Esophagus mucosa (tissue), 1 donor: ENCODE measurements at places on chromosomes 7 and 10.
A peak's percentile ranks its signal among the peaks of the same experiment; 100 is the strongest.

- ATAC-seq: no peak
These were observed 18.5 kb downstream of the KIAA1549 start for GRCh38 chr7:138962561-138963270.

- no peak for ATAC-seq
These were observed 252.2 kb downstream of the GALNT17 start for GRCh38 chr7:71384094-71384493.

DNA sequence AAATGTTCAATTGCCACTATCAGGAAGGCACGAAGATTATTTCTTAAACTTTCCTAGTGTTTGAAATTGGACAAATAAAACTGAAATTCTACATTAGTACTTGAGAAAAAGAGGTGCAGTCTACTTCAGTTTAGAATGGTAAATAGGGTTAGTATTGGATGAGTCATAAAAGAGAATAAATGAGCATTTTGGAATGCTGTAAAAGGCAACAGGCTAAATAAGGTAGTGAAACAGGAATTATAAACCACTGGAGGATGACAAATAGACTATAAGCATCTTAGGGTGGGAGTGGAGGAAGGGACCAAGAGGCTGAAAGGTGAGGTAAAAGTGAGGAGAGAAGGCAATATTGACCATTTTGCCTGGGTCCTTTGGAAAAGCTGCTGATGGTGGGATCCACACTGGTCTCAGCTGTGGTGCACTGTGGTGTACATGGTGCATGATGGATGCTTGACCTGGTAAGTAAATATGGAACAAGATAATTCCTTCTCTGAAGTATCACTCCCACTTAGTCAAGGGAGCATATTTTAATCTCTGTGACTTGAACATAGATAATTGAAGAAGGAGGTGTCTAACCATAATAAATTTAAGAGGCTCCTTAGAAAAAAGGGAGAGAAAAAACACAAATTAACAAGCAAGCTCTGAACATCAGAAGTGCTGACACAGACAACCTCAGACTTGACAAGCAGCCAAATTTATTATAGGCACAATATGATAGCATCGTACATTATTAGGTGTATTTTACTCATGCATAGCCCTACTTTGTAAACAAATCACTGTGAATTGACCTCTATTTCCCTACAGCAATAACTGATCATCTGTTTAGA lies 76.4 kb upstream of the SCIN start:
- no peak for ATAC-seq

DNA sequence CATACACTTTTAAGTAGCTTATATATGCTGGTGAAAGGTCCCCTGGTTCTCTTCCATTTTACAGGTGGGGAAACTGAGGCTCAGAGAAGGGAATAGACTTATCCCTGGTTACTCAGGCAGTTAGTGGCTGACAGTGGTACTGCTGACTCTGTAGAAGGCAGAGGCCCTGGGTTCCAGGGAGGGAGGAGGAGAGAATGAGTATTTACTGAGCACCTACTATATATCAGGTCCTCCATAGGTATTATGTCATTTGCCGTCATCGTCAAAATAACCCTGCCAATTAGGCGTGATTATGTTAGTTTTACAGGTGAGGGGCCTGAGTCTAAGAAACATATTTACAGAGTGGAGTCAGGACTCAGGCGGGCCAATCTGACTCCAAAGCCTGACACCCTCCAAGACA lies 13.3 kb upstream of the PALD1 start:
- ATAC-seq: no peak

- no peak for ATAC-seq
These were observed 1019.0 kb downstream of the XPNPEP1 start for GRCh38 chr10:108904163-108904838.

DNA sequence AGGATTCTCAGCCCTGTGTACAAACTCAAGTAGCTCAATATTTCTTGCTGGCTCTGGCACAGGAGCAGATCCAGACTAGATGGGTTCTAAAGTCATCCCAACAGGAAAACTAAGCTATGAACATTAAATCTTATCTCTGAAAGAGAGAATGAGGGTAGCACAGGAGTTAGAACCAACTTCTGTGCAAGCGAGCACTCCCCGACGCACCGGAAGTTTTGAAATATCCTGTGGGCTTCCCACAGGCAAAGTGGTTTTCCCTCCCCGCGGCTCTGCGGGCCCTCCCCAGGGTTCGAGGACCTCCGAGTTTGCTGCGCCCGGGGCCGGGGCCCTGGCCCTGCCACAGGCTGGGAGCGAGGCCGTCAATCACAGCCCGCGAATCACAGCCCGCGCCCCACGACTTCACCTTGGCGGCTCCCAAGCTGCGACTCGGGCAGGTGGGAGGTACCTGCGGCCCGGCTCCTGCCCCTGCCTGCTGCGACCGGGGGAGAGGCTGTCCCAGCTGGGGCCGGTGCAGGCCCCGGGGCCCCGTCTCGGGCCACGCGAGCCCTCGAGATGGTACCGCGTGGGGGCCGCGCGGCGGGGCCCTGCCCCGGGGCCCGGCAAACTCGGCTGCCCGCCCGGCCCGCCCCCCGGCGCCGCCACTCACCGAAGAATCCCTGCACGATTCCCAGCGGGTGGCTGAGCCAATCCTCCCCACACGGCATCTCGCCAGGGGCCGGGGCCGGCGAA lies 598 bp downstream of the MCMBP start:
- peak; percentile 56 for ATAC-seq

GRCh38 chr7:51344406-51345138 lies 28.0 kb upstream of the COBL start:
- no peak for ATAC-seq

GRCh38 chr10:22339761-22340328 lies 5.5 kb upstream of the SPAG6 start:
- ATAC-seq: no peak

DNA sequence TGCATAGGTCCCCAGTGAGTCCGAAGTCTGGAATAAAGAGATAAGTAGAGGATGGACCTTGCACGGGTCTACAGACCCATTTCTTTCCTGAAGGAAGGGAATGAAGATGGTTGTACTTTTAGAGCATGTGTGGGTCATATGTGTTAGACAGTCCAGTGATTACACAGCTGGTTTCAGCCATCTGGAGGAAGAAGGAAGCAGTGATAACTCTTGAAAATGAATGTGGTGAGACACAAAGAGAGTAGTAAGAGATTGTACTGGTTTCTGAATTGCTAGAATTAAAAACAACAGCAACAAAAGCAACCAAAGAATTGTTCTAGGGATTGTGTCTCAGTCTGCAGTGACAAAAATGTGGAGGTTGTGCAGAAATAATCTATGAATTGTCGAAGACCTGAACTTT lies 258.9 kb downstream of the SUGCT start:
- no peak for ATAC-seq
